Thoracic aorta (tissue), 2 donors: ENCODE measurements at places on chromosomes 16 and 17. TPM values are rescaled to one million over a fixed set of nuclear protein-coding genes. Genes with fewer than 3 reads are reported as not detected.

BEAN1 gene
- total RNA-seq: not detected

- H3K4me1 ChIP-seq: no peaks in the 10 kb centered on the region
- no peak for DNase-seq
- no peak overlapping the region for H3K27ac ChIP-seq
- H3K4me3 ChIP-seq: no peak overlapping the region
- H3K27me3 ChIP-seq: no peaks in the 10 kb centered on the region
- H3K36me3 ChIP-seq: no peaks in the 10 kb centered on the region
Measured at GRCh38 chr16:27571433-27572326, 21.7 kb downstream of the KATNIP start.

DNA sequence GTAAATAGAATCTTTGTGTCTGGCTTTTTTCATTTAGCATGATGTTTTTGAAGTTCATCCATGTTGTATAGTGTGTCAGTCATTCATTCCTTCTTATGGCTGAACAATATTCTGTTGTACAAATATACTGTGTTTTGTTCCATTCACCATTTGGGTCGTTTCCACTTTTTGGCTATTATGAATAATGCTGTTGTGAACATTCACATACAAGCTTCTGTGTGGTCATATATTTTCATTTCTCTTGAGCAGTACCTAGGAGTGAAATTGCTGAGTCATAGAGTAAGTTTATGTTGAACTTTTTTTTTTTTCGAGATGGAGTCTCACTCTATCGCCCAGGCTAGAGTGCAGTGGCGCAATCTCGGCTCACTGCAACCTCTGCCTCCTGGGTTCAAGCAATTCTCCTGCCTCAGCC is 32.3 kb upstream of the TAOK1 start:
- no peak overlapping the region for H3K27ac ChIP-seq
- no peaks in the 10 kb centered on the region for H3K4me1 ChIP-seq
- no peaks in the 10 kb centered on the region for H3K27me3 ChIP-seq
- no peak overlapping the region for H3K4me3 ChIP-seq
- no peak for DNase-seq
- no peaks in the 10 kb centered on the region for H3K36me3 ChIP-seq

DNA sequence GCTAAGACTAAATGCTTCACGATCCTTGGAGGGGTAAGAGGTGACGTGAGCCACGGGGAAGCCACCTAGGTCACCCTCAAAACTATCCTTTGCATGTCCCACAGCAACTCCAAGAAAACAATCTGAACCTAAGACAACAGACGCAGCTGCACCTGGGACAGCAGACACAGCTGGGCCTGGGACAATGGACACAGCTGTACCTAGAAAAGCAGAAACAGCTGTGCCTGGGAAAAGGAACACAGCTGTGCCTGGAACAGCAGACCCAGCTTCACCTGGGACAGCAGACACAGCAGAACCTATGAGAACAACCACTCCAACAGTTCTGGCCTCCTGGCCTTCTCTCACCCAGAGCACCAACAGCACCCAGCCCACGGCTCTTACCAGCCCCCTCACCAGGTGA is 11.7 kb upstream of the CD300LD start:
- no peak for DNase-seq
- H3K27me3 ChIP-seq: no peaks in the 10 kb centered on the region
- no peaks in the 10 kb centered on the region for H3K36me3 ChIP-seq
- peaks cover 6% of the 10 kb centered on the region for H3K4me1 ChIP-seq
- H3K4me3 ChIP-seq: no peak overlapping the region

- no peak overlapping the region for H3K4me3 ChIP-seq
- DNase-seq: no peak
- no peaks in the 10 kb centered on the region for H3K36me3 ChIP-seq
- H3K27me3 ChIP-seq: no peaks in the 10 kb centered on the region
Measured at GRCh38 chr16:22186517-22186916, 19.6 kb upstream of the EEF2K start.

DNA sequence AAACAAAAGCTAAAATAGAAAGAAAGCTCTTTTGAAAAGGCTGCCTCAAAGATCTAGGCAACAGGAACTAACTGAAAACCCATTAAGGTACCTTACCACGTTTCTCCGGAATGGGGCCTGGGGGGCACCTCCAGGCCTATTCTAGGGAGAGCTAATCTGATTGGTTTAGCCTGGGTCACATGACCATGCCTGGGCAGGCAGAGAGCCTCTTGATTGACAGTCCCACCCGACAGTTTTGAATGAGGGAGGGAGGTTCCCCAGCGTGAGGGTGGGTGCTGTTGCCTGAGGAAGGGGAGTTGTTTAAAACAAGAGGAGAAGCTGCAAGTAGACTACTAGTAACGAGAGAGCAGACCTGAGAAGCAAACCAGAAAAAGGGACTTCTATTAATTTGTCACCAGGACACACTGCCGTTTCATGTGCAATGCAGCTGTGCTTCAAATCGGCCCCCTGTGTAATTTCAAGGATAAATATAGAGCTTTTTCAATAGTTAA is 143.4 kb upstream of the HS3ST2 start:
- no peaks in the 10 kb centered on the region for H3K4me1 ChIP-seq
- no peak for DNase-seq
- H3K27ac ChIP-seq: no peak overlapping the region
- no peaks in the 10 kb centered on the region for H3K36me3 ChIP-seq
- H3K27me3 ChIP-seq: no peaks in the 10 kb centered on the region

- no peaks in the 10 kb centered on the region for H3K36me3 ChIP-seq
- DNase-seq: no peak
- H3K27ac ChIP-seq: no peak overlapping the region
- H3K27me3 ChIP-seq: no peaks in the 10 kb centered on the region
- no peaks in the 10 kb centered on the region for H3K4me1 ChIP-seq
- no peak overlapping the region for H3K4me3 ChIP-seq
Measured at GRCh38 chr17:60416368-60416925, 5.8 kb upstream of the CHCT1 start.
